ENCODE measurements at places on chromosomes 2 and 18.

GRCh38 chr18:58447402-58448095 is 181.3 kb downstream of the ALPK2 start:
- no peak for DNase-seq

DNA sequence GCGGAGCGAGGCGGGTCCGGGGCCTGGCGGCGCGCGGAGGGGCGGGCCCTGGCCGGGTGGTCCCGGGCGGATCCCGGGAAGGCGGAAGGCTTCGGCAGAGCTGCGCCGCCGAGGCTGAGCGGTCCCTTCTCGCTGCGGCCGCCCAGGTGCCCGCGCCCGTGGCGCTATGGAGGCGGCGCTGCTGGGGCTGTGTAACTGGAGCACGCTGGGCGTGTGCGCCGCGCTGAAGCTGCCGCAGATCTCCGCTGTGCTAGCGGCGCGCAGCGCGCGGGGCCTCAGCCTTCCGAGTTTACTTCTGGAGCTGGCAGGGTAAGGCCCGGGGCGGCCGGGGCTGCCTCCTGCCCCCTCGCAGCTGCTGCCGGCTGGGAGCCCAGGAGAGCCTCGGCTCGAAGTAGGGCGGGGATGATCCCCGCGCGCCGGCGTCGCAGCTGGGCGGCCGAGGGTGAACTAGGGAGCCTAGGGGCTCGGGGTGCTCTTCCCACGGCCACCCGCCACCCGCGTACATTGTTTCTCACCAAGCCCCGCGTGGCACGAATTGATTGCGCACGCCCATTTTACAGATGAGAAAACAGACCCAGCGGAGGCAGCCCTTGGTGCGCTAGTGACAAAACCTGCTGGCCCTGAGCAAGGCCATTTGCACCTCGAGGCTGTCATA is at the start of gene SLC66A3:
Gene SLC66A3 (plus strand): TSS at position 87 of the 655 bp plus-strand sequence. CDS start 80 bp downstream, at position 167.
- DNase-seq, result peak; percentile 86

GRCh38 chr18:58609536-58609993 is 19.3 kb downstream of the ALPK2 start:
- no peak for DNase-seq

DNA sequence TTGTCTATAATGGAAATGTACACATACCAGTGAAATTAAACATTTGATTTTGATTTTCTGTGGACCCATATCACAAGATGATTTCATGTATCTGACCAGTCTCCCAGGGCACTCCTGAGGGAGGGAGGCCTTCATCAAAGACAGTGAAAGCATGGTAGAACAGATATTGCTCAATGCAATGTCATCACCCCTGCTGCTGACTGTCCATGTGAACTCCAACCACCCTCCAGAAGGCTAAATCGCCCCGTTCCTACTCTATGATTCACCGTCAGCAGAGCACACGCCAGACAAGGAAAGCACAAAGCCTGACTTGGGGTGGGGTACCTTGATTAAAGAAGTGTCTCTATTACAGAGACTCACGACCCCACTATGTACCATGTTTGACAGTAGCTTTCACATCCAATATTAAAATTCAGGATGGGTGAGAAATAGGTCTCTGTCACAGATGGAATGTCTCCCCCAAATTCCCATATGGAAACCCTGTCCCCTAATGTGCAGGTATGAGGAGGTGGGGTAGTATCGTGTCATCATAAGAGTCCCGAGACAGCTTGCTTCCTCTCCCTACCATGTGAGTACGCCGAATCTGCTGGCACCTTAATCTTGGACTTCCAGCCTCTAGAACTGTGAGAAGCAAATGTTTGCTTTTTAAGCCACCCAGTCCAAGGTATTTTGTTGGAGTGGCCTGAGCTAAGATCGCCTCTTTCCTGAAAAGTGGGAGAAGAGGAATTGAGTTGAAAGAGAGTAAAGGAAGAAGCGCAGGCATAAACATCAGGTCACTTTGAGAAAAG is 42.4 kb downstream of the CYB5A start:
- DNase-seq, result no peak

DNA sequence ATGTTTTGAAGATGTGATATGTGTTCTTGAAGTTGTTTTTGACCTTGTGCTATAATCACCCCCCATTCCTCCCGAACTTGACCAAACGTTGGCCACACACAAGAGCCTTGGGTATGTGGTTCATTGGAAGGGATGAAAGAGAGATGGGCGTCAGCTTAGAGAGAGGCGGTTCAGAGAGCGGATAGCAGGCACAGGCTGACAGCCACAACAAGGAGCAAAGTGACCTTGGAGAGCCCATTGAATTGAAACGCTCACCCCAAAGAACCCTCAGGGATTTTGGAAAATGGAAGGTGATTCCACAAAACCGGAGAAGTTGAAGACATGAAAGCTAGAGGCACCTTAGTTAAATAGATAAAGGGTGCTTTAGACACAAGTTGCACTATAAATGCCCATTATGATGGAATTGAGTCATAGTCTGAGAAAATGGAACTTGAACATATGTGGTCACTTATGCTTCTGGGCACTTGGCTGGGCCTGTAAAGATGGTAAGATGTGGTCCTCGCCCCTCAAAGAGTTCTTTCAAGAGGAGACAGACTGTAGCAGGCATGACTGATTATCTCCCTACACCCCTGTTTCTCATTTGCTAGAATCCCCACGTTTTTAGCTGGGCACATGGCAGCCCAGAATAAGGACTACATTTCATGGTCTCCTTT is 188.5 kb upstream of the HAAO start:
- no peak for DNase-seq

DNA sequence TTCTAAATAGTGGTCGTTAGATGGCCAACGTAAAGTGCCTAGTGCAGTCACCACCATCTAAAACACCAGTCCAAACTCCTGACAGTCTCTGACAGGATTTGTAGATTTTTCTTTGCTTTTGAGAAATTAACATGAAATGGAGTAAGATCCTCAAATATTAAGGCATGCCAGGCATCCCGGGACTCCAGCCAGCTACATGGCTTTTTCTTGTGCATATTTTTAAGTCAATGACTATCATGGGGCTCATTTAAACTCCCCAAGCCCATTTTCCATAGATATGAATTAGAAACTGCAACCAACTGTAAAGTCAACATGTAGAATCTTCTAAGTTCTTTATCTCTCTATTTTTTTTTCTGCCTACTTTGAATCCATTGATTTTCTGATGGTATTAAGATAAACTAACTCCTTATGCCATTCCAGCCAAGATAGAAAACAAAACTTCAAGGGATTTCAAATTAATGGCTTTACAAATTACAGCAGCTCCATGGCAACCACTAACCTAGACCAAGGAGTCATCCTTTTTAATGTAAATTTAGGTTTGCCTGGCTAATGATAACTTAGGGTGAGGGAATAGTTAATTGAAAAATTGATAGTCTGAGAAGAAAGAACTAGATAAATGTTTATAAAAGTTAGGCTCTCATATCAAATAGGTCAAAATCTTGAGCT is 764.1 kb upstream of the NXPH2 start:
- no peak for DNase-seq

DNA sequence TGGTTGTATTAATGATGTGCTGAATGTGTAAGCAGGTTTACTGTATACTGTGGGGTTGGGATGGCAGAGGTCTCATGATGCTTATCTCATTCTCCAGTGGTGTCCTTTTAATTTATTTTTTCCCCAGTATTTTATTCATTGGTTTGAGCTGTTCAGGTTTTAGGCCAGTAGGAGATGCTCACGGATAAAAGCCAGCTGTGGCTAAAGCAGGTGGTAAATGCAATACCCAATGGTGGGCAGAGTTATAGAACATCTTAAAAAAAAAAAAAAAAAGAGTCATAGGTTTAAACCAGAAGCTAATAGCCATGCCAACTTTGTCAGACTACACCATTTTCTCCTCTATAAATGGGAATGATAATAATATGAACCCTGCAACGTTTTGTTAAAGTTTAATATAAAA is 57.8 kb upstream of the NEUROD1 start:
- DNase-seq, result no peak

DNA sequence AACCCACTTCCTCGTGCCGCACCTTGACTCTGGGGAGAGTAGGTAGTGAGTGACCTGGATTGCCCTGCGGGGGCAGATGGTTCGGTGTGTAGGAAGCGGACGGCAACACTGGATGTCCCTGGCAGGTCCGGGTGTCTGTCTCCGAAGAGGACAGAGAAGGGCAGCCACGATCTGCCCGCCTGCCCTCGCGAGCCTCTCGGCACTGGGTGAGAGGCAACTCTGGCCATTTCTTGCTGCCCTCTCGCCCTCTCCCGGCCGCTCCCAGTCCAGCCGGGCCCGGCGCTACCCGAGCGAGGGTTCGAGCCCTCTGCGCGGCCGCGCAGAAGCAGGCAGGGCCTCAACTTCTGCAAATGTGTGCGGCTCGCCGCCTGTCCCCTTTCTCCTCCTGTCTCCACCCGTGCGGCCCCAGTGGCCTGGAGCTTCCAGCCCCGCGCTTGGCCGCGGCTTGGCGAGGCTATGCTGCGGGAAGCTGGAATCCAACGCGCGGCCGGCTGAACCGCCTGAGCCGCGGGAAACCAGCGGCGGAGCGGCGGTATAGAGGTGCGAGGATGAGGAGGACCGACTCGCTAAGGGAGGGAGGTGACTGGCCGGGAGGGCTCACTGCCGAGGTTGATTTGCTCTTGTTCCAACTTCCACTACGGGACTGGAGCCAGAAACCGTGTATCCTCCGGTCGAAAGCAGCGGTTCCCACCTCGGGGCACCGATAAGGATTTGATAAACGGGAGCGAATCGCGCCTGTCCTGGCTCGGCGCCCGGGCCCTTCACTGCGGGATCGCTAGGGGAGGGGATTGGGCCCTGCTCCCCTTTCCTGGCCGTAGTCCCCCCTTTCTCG is 1.5 kb downstream of the EPAS1 start:
- peak; percentile 20 for DNase-seq

GRCh38 chr18:31660763-31661162 is 23.6 kb downstream of the B4GALT6 start:
- DNase-seq, result no peak

GRCh38 chr2:36607947-36608346 is 10.0 kb upstream of the FEZ2 start:
- no peak for DNase-seq

DNA sequence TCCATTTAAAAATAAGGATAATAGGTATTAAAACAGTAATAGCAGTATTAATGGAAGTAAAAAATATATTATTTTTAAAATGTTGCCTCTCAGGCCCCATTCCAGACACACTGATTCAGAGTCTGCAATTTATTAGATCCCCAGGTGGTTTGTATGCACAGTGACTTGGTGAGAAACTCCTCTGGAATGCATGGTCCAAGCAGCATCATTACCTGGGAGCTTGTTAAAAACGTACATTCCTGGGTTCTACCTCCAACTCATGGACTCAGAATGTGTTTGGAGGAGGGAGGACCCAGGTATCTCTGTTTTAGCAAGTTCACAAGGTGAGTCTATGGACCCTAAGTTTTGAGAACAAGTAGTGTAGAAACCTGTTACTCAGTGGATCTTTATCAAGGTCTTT is 95.6 kb downstream of the ITGA4 start:
- DNase-seq, result no peak

- DNase-seq, result no peak
Observed at GRCh38 chr18:9081940-9082339, 20.6 kb upstream of the NDUFV2 start.
